Activated T-cell treated with anti-CD3 and anti-CD28 coated beads for 1 hour (primary cell): ENCODE measurements at places on chromosomes 13 and 19.

- no peak for DNase-seq
These were observed 8.1 kb downstream of the SELENOW start for GRCh38 chr19:47786566-47786965.

- DNase-seq: no peak
These were observed 5.1 kb downstream of the TBCB start for GRCh38 chr19:36120092-36120983.

DNA sequence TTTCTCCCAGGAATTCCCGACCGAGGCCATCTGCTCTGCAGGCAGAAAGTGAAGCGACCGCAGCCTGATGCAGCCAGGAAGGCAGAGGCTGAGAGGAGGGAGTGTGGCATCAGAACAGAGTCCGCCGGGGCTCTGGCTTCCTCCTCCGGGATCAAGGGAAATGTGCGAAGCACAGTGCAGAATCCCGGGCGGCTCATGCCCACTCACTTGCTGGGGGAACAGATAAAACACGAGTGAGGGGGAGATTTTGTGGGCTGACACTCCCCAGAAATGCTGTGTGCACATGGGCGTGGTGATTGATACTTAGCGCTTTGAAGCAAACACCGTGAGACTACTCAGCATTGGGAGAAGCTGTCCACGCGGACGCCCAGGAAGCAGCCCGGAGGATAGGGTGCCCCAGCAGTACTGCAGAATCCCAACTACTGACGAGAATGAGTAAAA, 75.3 kb upstream of the POMP start:
- DNase-seq: no peak

GRCh38 chr19:6378041-6378440, 2.3 kb upstream of the PSPN start:
- no peak for DNase-seq

DNA sequence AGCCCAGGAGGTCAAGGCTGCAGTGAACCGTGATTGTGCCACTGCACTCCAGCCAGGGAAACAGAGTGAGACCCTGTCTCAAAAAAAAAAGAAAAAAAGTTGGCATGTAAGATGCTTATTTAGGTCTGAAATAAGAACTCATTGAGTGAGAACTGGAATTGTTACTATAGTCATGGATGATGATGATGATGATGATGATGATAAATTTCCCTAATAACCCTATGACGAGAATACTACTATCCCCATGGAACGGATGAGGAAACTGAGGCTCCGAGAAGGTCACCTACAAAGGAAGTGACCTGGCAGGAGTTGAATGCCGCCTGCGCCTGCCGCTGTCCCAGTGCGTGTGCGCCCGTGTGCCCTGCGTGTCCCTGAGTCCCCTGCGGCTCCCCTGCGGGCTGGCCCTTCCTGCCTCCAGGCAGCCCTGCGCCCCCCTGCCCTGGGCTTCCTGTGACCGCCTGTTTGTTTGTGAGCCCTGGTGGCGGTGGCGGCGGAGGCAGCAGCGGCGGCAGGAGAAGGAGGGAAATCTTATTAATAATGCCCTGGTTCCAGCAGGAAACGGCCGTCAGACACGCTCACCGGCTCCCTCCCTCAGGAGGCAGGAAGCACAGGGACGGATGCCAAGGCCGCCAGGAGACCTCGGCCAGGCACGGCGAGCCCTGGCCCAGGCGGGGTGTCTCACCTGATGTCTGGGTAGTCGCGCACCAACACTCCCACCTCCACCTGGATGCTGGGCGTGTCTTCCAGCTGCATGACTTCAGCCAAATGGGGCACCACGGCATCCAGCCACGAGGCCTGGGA, 29.6 kb downstream of the EXOC3L2 start:
- DNase-seq: no peak

DNA sequence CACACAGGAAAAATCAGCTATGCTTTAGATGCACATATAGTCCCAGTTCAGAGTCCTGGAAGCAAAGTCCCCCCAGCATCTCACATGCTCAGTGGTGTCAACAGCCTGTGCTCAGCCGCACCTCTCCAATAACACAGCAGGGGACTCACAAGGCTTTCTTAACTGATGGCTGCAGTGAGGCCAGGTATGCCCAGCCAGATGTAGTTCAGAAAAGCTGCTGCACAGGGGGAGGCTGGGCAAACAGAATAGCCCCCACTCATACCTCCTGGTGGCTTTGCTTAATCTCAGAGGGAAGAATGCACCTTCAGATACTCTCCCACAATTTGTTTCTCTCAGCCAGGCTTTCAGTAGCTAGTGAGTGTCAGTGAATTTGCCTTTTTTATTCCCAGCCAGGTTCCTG, 33.4 kb downstream of the FAM124A start:
- DNase-seq: no peak

DNA sequence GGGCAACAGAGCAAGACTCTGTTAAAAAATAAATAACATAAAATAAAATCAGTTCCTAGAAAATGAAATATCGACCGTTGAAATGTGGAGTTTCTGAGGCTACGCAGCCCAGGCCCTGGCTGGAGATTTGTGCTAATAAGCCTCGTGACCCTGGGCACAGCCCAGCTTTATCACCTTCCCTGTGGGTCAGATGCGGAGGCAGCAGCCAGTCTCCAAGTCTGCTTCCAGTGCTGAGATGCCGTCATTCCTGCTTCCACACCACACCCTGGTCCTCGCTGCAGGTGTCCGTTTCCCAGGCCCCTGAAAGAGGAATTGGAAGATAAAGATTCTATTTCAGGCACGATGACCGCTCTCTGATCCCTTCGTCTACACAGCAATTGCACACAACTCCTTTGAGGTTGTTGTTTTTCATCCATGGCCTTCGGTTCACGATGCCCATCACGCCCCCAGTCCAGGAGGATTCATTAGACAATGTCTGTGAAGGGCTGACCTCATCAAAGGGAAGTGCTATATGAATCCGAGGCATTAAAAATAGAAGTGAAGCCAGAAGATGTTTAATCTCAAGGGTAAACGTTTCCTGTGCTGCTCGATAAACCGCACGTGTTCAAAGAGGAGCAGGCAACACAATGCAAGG, 48.3 kb upstream of the ATP11A start:
- DNase-seq: no peak

- DNase-seq: peak; percentile 64
These were observed at the start of gene CUL4A for GRCh38 chr13:113209336-113209758. CUL4A (plus strand) TSS chr13:113209613; CDS start chr13:113209628, 15 bp downstream.

GRCh38 chr13:101007245-101007644, 332.6 kb upstream of the TMTC4 start:
- no peak for DNase-seq
